B cell (primary cell): ENCODE measurements at places on chromosomes 4 and X. TPM values are rescaled to one million over a fixed set of nuclear protein-coding genes. Genes with fewer than 3 reads are reported as not detected.

Gene GAGE12J
- total RNA-seq = not detected in 2 replicates

Gene ADH7
- not detected in 2 replicates for total RNA-seq

GRCh38 chr4:144754562-144755410, 108.8 kb downstream of the HHIP start:
- DNase-seq = no peak

- DNase-seq = no peak
Measured at GRCh38 chrX:7086384-7086783, 61.1 kb upstream of the STS start.

DNA sequence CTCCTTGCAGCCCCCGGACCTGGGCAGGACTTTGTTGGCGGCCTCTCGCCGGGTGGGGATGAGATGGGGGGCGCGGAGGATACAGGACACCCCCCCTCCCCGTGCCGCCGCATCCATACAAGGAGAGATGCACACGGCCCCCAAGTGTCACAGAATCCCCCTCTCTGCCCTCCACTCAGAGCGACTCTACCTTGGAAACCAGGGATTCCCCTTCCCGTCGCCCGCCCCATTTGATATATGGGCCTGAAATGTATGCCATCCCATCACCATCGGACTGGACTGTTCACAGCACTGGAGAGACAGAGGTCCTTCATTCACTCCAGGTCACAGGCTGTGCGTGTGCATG, 426 bp downstream of the PORCN start:
- DNase-seq = no peak

DNA sequence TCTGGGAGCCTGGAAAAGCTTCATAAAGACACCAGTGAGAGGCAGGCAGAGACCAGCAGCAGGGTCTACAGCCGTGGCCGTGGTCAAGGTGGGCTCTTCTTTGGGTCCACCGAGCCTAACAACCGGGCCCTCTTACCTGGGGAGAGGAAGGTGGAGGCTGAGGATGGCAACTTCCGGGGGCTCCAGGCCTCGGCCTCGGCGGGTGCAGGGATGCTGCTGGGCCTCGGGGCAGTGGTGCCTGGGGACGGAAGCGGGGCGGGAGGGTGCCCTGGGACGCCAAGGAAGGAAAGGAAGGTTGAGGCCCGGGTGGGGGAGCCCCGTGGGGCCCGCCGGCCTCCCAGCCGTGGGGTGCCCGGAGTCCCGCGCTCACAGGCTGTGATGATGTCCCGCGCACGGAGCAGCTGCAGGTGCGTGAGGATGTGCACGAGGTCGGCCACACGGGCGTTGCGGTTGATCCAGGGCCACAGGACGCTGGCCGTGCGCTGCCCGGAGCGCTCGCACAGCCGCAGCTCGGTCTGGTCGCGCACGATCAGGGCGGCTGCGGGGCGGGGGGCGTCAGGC, 561 bp downstream of the IRAK1 start:
- peak; percentile 30 for DNase-seq

GRCh38 chrX:121641560-121641959, 594.1 kb downstream of the GLUD2 start:
- no peak for DNase-seq

DNA sequence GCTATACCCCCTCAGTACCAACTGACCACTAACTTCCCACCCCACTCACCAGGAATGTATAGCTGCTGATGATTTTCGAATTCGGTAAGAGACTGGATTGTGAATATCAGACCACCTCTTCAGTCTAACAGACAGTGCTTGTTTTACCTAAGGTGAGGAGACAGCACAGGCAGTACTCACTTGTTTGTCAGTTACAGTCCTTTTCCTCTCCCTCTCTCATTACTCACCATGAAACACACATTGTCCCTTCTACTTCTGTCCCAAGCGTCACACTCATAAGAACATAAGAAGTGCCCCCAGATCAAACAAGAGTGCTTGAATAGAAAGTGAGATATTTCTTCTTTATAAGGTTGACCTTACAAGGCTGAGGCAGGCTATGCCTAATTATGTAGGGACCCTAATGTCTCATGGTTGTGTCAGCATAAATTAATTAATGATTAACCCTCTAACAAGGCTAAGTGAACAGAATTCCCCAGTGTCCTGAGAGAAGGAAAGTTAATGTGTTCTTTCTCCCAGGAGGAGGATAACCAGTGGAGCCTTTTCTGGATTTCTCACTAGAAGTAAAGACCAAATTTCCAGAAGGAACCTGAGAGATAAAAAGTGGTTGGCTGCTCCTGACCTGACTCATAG, 32.2 kb downstream of the ZCCHC12 start:
- no peak for DNase-seq
